NCI-H1417 treated with DMSO at 0.1 percent for 48 hours (cell line): ENCODE measurements at places on chromosomes 4 and X.

DNA sequence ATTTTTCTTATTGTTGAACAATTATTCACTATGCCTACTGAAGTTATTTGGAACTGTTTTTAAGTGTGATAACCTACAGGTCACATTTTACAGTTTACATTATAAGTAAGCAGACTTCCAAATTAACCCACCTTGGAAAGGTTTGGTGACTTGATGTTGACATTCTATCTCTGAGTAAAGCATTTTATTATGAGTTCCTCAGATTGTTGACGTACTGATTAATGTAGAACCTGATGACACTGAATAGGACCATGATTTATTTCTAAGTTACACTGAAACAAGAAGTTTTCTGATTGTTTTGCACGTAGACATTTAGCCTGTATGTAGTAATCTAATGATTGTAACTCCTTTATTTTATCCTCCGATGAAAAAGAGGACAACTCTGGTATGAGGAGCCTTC is 17.0 kb upstream of the CXCL3 start:
- DNase-seq = no peak

DNA sequence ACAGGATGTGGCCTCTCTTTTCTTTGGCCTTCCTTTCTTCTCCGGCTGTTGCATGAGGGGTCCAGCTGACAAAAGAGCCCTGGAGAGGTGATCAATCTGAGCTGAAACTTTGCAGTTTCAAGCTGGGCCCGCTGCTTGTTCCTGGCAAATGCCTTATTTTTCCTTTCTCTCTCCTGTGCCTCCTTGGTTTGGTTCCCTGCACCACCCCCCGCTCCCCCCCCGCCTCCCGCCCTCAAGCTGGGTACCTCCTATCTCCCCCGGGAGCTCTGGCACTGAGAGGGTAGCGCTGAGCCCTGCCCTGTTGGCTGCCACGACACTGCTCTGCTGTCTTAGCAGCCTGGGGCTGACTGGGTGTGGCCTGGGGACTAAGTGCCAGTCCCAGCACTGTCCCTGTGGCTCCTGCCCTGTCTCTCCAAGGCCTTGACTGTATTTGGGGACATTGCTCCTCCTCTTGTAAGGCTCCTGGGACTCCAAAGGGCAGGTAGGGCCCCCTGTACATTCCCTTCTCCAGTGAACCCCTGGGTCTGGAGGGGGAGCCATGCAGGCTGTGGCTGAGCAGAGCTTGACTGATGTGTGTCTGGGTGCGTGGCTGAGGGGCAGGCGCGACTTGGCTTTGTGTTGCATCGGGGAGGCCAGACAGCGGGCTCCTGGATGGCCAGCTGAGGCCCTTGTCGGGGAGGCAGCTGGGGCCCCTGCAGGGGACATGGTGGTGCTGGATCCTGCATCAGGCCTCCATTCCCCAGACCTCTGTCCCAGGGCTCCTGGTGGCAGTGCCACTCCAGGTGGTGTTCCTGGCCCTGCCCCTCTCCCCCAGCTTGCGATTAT is 1.1 kb downstream of the PLXNA3 start:
- no peak for DNase-seq

GRCh38 chrX:46279925-46280313 is 265.3 kb downstream of the ZNF674 start:
- no peak for DNase-seq

- no peak for DNase-seq
Observed at GRCh38 chr4:111466811-111467604, 678.2 kb upstream of the FAM241A start.

GRCh38 chr4:102352781-102353180 is 7.5 kb upstream of the SLC39A8 start:
- no peak for DNase-seq

DNA sequence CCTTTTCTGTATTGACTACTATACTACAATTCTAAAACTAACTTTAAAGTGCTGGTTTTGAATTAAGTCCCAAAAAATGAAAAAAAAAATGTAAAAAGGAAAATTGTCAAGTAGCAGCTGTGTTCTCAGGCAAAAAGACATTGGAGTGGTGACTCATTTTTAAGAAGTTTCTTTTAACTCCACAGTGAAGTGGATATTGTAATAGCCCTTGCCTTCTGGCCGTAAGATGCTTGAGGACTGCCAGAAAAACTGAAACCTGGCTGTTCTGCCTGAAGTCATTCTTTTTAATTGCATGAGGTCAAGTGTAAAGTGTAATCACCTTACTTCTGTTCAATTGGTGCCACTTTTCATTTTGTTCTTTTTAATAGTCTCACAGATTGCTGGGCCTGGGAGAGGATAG is 28.9 kb downstream of the SPANXD start:
- DNase-seq = no peak

DNA sequence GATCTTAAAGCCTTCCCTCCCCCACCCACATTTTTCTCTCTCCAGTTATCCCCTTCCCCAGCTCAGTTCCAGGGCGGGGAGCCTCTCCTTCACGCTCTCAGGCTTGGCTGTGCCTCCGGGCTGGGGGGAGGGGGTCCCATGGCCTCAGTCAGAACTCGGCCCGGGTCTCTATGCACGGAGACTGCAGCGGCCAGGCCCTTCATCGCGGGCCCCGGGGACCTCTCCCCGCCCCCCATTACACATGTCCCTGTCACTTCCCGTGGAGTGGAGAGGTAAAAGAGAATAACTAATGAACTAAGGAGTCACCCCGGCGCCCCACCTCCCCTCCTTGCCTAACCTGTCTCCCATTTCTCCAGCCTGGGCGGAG is 838 bp upstream of the PRICKLE3 start:
- DNase-seq = no peak

- no peak for DNase-seq
Observed at GRCh38 chr4:48603366-48604003, 113.4 kb downstream of the ZAR1 start.

- DNase-seq = no peak
Observed at GRCh38 chrX:110401135-110401534, 42.5 kb downstream of the RTL9 start.

- no peak for DNase-seq
Observed at GRCh38 chrX:20980426-20980825, 393.8 kb upstream of the CNKSR2 start.

GRCh38 chr4:168496834-168497233 is at the start of gene PALLD:
Gene PALLD (plus strand): TSS chr4:168497052.
- DNase-seq = no peak

DNA sequence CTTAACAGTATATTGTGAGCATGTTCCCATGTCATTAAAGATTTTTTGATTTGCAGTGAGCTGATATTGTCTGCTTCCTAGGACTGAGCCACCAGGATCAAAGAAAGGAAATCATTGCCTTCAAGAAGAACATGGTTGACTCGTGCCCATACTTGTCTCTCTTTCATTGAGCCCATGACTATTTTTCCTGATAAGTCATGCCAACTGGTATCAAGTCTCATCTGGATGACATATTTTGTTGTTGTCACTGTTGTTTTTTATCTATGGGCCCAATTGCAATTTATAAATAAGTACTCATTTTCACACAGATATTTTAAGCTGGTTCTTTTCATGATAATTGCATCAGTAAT is 10.2 kb upstream of the RHOH start:
- DNase-seq = no peak

GRCh38 chr4:122045533-122045932 is 93.7 kb upstream of the TRPC3 start:
- peak; percentile 38 for DNase-seq

GRCh38 chr4:156983366-156983765 is 11.8 kb upstream of the PDGFC start:
- DNase-seq = no peak

GRCh38 chr4:104976262-104976661 is 170.4 kb upstream of the TET2 start:
- no peak for DNase-seq

- peak; percentile 13 for DNase-seq
Observed at GRCh38 chr4:33184657-33185290, 2464.6 kb downstream of the PCDH7 start.

DNA sequence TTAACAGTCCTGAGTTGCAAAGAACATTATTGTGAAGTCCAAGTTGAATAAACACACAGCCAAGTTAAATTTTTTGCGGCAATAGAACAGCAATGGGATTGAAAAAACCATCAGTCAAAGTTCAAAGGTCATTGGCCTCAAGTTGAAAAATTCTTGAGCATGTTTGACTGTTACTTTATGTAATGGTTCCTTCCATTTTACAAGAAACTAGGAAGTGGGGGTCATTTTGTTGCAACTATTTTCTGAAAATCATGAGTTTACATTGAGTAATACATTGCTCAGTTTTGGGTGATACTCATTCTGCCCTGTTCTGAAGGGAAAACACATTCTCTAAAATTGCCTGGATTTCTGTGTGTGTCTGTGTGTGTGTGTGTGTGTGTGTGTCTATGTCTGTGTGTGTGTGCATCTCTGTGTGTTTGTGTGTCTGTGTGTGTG is 5.2 kb upstream of the IRF2 start:
- no peak for DNase-seq

DNA sequence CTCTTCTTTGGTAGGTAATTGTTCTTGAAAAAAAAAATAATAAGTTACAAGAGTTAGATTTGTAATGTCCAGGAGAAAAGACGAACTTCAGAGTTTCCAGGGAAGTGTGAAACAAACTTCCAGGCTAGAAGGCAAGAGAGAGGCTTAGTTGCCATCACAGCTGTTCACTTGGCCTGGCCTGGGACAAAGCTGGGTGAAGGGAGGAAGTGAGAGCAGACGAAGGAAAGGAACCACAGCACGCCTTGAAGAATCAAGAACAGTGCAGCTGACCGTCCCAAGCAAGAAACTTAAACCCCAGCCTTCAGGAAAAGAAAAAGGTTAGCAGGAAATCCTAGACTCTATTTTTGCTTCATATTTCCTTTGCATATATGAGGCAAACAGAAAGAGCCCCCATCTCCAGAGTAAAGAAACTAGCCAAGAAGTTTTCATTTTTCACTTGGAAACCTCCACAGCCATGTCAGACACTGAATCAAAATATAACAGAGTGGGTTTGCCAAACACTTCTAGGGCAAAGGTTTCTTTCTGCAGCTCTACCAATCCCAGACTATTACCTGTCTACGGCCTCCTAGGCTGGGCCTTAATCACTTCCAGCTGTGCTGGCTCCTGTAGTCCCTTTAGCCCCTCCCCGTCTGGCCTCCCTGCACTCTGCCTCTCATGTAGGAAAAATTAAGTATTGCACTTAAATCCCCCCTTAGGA is 209.6 kb downstream of the SPATA18 start:
- DNase-seq = no peak

- DNase-seq = no peak
Observed at GRCh38 chr4:102163404-102164140, 181.7 kb downstream of the SLC39A8 start.

- peak; percentile 7 for DNase-seq
Observed at GRCh38 chr4:96183611-96184010, 343.7 kb downstream of the PDHA2 start.

GRCh38 chrX:10989386-10989785 is 121.7 kb upstream of the HCCS start:
- DNase-seq = no peak

- no peak for DNase-seq
Observed at GRCh38 chr4:161680146-161680545, 483.7 kb downstream of the FSTL5 start.

GRCh38 chr4:81754169-81754568 is 282.5 kb upstream of the RASGEF1B start:
- no peak for DNase-seq

DNA sequence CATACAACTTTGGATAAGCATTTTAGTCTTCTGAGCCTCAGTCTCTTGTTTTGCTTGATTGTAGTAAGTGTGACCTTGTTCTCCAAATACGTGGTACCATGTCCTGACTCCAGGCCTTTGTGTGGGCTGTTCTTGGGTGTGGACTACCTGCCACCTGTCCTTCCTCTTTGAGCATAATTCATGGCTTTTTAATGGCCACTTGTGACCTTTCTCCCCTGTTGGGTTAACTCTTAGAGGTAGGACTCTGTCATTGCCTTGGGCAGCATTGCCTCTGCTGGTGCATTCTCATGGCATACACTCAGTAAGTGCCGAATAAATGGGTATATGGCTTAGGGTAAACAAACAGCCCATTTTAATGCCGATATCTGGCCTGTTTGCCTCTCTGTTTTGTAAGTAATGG is 3.0 kb downstream of the NSD2 start:
- DNase-seq = no peak

DNA sequence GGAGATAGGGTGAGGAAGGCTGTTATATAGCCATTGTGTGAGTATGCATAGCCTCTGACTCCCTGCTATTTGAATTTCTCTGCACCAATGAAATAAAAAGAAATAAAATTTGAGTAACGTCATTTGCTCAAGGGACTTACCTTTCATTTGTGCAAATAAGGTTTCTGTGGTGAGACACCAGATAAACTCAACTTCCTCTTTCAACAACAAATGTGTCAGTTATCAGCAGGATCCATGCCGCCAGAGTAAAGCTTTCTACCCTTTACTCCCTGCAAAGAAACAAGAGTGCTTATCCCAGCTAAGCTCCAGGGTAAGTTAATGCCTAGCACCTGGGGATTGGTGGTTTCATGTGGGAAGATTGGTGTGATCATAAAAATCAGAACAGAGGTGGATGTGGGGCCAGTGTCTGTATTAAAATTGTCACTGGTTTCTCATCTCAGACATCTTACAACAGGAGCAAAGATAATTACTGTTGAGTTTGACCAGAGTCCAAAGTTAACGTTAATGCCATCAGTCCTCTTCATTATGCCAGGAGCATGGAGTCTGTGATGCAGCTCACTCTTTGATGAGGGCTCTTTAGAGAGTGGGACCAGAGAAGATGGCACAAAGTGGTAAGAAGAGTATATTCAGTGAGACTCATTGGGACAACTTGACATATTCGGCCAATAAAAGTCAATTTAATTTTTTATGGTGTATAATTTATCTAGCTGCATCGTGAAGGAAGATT is at the start of gene P2RY10:
P2RY10 (plus strand) TSS at position 206 of the 727 bp plus-strand sequence. CDS start 15,130 bp downstream, outside the sequence.
- no peak for DNase-seq

DNA sequence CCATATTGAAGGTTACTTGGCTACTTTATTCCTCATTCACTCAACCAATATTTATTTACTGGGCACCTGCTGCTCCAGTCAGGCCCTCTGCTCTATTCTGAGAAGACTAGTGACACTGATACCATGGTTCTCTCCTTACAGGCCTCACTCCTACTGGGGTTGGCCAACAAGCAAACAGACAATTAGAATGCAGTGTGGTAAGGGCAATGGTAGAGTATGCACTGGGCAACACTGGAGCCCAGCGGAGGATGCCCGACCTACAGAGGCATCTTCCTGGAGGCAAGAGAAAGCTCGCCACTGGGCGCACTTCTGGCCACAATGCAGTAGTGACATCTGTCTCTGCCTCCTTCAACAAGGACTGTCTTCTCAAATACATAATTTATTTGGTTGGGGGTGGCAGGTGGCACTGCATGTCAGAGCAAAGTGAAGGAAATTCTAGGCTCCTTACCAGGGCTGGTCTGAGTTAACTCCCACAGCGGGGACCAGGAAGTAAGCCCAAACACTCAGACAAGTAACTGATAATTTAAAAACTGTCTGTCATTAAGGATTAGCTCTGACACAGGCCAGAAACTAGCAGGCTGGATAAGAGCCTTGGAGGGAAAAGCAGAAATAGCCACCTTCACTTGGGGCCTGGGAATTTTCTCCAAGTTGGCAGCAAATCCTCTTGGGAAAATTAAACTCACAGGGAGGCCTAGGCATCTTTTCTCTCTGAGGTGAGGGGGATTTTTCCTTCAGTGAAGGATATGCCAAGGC is 150.7 kb upstream of the EOLA2 start:
- DNase-seq = no peak

GRCh38 chr4:161457906-161458305 is 705.9 kb downstream of the FSTL5 start:
- no peak for DNase-seq

- DNase-seq = no peak
Observed at GRCh38 chr4:155491336-155492120, 114.8 kb upstream of the MAP9 start.
